Stimulated activated CD8-positive, alpha-beta memory T cell treated with anti-CD3 and anti-CD28 coated beads, Interleukin-7, amount 100 ng/mL, for 4 hours (primary cell): ENCODE measurements at places on chromosomes 11 and 22.

GRCh38 chr11:121437018-121437685, 15.0 kb upstream of the SORL1 start:
- no peak for DNase-seq

DNA sequence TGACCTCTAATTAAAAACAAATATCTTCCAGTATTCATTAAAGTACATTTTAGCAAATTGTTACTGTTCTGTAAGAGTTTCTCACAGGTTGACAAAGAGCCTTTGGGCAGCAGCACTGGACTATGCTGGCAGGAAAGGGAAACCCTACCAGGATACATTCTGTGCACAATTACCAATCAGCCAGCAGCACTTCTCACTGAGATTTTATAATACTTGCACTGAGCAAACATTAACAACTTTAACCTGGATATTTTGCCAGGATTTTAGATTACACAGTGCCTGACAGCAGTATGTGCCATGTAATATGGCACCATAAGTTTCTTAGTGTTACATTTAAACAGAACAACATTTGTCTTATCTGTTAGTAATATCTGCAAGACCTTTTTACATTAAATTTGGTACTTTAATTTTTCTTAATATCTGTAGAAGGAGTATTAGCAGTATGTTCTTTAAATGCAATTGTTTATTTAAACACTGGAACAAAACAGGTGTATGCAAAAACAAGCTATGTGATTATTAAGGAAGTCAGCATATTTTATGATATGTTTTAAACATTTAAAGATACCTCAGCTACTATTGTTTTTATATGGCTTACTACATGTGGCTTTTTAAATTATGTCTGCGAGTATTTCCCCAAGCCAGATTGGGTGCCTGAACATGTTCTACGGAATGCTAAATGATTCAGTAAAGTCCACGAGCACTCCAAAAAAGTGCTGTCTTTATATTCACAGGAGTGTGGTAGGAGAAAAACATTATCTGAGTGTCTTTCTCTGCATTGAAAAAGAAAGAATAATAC, 699.0 kb upstream of the LUZP2 start:
- no peak for DNase-seq

GRCh38 chr11:45538939-45539338, 126.5 kb downstream of the CHST1 start:
- no peak for DNase-seq

DNA sequence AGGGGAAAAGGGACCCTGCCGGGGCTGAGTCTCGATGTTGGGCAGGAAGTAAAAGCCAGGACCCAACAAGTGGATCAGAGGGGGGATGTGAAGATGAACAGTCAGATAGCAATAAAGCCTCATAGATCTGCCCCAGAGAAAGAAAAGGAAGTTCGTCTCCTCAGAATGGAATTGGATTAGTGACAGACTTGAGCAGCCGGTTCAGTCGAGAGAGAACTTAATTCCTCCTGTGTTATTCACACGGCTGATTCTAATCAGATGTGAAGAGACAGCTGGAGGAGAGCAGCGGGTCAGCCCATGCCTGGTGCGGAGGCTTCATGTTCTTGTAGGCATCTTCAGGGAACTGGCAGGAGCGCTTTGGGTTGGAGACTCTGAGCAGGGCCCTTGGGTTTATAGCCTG, 29.3 kb upstream of the CABP7 start:
- no peak for DNase-seq

DNA sequence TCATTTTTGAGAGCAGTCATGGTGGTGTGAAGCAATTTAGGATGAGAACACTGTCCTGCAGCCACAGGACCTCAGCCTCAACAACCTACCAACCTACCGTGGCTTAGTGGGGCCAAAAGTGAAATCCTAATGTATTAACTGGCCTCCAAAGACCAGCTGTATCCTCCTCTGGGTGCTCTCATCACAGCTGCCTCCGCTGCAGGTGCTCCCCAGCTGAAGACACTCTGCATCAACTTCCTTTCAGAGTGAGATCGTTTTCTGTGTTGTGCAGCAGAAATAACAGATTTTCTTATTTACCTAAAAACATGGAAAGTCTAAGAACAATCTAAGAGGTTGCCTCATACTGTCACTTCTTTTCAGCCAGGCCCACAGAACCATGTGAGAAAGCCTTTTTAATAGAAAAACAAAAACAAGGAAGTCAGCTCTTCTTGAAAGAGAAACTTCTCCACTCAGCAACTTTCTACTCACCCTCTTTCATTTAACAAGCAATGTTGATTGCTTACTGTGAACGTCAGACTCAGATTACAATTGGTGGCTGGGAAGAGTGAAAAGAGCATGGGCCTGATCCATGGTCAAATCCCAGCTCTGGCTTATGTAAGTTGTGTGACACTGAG, 136.1 kb downstream of the TENM4 start:
- no peak for DNase-seq

GRCh38 chr11:85663080-85663752, 1.7 kb downstream of the CREBZF start:
- DNase-seq = no peak

DNA sequence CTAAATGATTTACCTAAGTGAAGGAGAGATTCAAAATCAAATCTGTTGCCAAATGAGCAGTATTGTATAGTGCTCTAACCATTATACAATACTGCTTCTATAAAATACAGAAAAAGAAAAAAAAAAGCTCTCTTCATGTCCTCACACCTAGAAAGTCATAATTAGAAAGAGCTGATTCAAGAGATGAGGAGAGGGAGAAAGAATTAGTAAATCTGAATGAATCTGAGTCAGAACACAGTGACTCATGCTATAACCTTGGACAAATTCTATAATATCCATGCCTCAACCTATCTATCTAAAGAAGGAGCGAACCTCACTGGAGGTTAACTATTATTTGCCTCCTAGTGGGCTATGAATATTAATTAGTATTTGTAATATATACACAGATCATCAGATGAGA, 29.4 kb downstream of the AMBRA1 start:
- no peak for DNase-seq

- DNase-seq = no peak
Observed at GRCh38 chr11:13667245-13667644, 1.2 kb upstream of the FAR1 start.

DNA sequence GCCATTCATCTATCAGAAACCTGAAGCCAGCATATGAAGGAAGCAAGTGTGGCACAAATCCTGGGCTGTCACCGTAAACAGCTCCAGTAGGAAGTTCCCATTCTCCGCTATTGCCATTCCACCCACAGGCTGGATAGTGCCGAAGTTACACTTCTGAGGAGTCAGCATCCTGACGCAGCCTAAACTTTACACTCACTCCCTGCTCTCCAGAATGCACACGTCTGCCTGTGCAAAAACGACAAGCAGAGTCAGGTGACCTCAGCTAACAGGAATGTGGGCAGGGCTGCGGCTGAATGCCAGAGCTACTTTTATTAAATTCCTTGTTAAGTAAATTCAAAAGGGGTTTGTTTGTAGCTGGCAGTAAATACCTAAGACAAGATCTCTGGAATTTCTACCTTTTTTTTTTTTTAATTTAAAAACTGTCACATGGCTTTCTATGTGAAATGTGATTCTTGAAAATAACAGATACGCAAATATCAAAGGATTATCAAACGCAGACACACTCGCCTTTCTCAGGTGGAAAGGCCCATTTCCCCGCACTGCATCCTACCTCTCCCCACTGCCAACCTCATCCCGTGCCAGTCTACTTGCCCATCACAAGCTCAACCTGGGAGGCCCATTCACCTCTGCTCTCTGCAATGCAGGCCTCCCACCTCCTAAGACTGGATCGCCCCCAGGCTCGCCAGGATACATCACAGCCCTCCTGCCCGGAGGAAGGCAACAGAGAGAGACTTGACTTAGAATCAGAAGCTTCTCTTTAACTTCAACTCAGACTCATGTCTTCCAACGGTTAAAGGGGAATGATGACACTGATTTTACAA, 33.5 kb downstream of the NFRKB start:
- DNase-seq = no peak

DNA sequence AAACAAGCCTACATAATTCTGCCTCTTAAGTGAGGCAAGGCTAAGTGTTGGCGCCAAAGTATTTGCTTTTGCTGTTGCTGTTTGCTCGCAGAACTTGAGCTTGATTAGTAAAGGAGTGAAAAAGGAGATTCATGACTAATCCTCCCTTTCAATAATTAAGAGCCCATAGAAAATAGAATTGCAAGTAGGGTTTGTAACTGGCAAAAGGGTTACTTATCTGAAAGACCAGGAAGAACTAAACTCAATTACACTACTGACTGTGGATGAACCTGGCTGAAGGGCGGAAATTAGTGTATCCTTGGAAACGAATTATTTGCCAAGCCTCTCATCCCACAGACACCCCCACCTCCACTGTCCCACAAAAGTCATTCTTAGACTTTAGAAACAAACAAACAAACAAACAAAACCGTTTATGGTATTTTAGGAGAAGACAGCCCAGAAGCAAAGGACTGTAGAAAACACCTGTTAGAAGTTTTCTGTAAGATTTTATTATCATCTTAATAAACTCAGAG, 411 bp upstream of the EXPH5 start:
- DNase-seq = no peak

- DNase-seq = no peak
Observed at GRCh38 chr11:73757598-73757997, 3.3 kb downstream of the RAB6A start.

DNA sequence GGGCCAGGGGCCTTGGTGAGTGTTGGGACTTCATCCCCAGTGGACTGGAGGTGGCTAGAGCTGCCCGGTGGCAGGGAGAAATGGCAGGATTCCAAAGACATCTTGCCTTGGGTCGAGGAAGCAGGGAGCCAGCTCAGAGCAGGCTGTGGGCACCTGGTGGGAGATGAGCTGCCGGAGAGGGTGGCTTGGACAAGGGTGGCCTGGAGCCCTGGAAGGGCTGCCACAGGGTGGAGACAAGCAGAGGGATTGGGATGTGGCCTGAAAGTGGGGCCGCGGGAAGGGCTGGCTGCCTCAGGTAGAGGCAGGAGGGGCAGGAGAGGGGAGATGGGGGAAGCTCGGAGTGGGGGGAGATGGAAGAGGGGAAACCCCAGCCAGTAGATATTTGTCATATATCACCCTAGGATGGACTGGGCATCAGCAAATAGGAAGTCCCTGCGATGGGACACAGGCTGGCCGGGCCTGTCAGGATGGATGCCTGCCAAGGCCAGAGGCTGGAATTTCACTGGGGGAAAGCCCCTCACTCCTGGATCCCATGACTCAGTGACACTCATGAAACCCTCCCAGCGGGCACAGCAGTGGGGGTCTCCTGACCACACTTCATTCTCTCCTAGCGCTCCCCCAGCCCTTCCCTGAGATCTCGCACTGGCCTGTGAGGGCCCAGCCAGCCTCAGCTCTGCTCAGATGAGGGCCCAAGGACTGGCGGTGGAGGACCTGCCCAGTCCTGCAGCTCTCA, 72.0 kb upstream of the SHISAL1 start:
- no peak for DNase-seq

GRCh38 chr11:5892908-5893307, at the start of gene OR52E5:
TSS of gene OR52E5 (plus strand) at chr11:5893208. CDS start at chr11:5900777, 7,569 bp downstream.
- no peak for DNase-seq

DNA sequence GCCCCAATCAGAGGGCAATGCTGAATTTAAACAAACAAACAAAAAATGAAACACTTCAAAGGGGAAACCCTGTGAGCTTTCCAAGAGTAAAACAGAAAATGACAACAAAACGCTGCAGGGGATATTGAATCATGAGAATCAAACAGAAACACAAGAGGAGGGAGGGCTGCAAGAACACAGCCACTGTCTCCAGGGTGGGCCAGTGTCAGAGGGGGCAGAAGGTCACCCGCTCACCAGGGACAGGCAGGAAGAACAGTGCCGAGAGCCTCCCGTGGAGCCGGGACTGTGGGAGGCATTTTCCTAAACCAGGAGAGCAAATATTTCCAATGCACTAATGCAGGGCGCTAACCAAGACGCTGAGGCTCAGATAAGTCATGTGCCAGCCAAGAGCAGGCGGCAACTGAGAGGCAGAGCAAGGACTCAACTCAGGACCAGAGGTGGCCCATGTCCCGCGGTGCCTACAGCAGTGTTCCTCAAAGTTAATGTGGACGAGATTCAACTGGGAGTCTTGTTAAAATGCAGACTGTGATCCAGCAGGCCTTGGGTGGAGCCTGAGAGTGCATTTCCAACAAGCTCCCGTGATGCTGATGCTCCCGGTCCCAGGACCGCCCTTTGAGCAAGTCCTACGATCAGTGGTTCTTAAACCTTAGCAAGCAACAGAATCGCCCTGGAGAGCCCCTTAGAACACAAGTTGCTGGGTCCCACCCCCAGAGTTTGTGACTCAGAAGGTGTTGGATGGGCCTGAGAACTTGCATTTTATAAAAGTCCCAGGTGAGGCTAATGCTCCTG, 197.2 kb downstream of the TENM4 start:
- no peak for DNase-seq

DNA sequence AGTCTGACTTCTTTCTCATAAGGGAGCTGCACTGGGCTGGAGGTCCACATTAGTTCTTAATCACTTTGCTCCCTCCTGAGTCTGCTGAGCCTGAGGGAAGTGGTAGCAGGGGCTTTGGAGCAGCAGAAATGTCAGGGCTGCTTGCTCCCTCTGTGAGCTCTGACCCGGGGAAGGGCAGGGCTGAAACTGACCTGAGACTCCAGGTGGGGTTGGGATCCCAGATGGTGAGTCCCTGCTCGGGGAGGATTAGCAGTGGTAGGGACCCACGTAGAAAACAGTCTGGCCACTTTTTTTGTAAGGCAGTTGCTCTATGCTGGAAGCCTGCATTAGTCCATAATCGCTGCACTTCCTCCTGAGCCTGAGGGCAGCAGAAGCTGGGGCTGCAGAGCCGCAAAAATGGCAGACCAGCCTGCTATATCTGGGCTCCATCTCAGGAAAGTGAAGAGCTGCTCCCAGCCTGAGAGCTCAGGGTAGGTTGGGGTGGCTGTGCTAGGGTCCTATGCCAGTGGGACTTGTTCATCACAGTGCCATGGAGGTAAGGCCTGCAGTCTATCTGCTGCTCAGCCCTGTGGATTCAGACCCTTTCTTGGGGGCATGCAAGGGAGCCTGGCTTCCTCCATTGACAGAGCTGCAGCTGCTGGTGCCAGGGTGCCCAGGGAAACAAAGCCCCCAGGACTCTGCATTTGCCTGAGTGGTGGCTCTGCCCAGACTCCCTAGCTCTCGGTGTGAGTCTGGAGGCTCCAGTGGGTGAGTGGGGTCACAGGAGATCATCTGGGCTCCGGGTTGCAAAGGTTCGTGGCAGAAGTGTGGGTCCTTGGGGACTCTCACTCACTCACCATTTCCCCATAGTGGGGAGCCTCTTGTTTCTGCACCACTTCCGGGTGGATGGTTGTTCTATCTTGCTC, 854.3 kb downstream of the LUZP2 start:
- no peak for DNase-seq

- DNase-seq = no peak
Observed at GRCh38 chr11:96841792-96842191, 452.0 kb downstream of the JRKL start.

DNA sequence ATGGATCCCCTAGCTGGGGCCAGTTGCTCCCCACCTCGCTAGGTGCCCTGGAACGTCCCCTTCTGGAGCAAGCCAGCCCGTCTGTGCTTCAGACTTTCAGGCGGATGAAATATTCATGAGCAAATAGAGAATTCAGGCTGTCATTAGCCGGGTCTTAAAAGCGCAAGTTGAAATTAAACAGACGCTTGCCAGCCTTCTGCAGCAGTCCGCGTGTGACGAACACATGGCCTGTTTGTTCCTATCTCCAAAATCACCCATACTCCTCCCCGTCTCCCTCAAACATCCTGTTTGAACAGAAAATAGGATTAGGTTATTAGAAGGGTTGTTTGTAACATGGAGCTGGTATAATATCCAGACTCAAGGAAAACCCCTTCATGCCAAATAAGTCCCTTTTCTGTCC, 38.7 kb downstream of the MYO18B start:
- no peak for DNase-seq

- DNase-seq = no peak
Observed at GRCh38 chr11:63839508-63840355, 822 bp downstream of the MARK2 start.

GRCh38 chr11:28566339-28567089, 458.3 kb downstream of the METTL15 start:
- no peak for DNase-seq
